ENCODE measurements at places on chromosomes 5 and 9. TPM values are rescaled to one million over a fixed set of nuclear protein-coding genes. Genes with fewer than 3 reads are reported as not detected.

INSL6 gene
- not detected for total RNA-seq

HRH2 gene
- total RNA-seq = 23.2 TPM

NKD2 gene
- total RNA-seq = 1.5 TPM

IFNB1 gene
- total RNA-seq = 0.87 TPM

QSOX2 gene
- 21.0 TPM for total RNA-seq

ANKRD18B gene
- total RNA-seq = 0.56 TPM

TEX53 gene
- not detected for total RNA-seq

RGS7BP gene
- not detected for total RNA-seq

HTR4 gene
- not detected for total RNA-seq

ARHGEF28 gene
- 0.05 TPM for total RNA-seq

TCF7 gene
- 47.4 TPM for total RNA-seq

CDO1 gene
- 0.22 TPM for total RNA-seq

TRPM3 gene
- total RNA-seq = not detected

GPR151 gene
- total RNA-seq = not detected

LTC4S gene
- total RNA-seq = 1.3 TPM

BRINP1 gene
- total RNA-seq = not detected

ECSCR gene
- not detected for total RNA-seq

NREP gene
- total RNA-seq = 22.6 TPM

IFNA14 gene
- not detected for total RNA-seq

GARIN3 gene
- total RNA-seq = 0.77 TPM

CSNK1A1 gene
- 154 TPM for total RNA-seq

PTGER4 gene
- 62.9 TPM for total RNA-seq

SPINK7 gene
- not detected for total RNA-seq

CDX1 gene
- not detected for total RNA-seq

CDKN2B gene
- total RNA-seq = not detected

SLC9A3 gene
- total RNA-seq = 3.3 TPM

GADD45G gene
- 3.7 TPM for total RNA-seq

SPAG8 gene
- total RNA-seq = 1.1 TPM

IRX4 gene
- not detected for total RNA-seq

GRXCR2 gene
- total RNA-seq = not detected

C9 gene
- not detected for total RNA-seq

SLC36A3 gene
- not detected for total RNA-seq

FAF2 gene
- total RNA-seq = 33.0 TPM

FOXI1 gene
- not detected for total RNA-seq

GAPVD1 gene
- total RNA-seq = 49.8 TPM

CRB2 gene
- total RNA-seq = not detected

CARD9 gene
- 6.8 TPM for total RNA-seq

PCDHA13 gene
- total RNA-seq = not detected

LMX1B gene
- total RNA-seq = not detected

BARHL1 gene
- total RNA-seq = not detected

SLC4A9 gene
- total RNA-seq = not detected

DMRT3 gene
- not detected for total RNA-seq

KIAA1958 gene
- total RNA-seq = 14.9 TPM

FLT4 gene
- total RNA-seq = 3.3 TPM

PCDHGB5 gene
- total RNA-seq = 0.11 TPM

DMGDH gene
- 1.3 TPM for total RNA-seq

IRGM gene
- 1.4 TPM for total RNA-seq

PDZD2 gene
- total RNA-seq = not detected

AK8 gene
- total RNA-seq = not detected

SHC3 gene
- total RNA-seq = not detected

ADAMTS6 gene
- total RNA-seq = 1.9 TPM

C8G gene
- 0.83 TPM for total RNA-seq

Data from activated CD8-positive, alpha-beta T cell treated with anti-CD3 and anti-CD28 coated beads for 36 hours (primary cell).